ENCODE measurements at places on chromosomes 16 and 17.

- no peak for DNase-seq
Observed at GRCh38 chr17:2705888-2706795, 5.4 kb downstream of the CLUH start.

- DNase-seq = no peak
Observed at GRCh38 chr17:15482476-15482875, 15.1 kb upstream of the CDRT4 start.

- DNase-seq = peak; percentile 86
Observed at GRCh38 chr16:69852815-69853214, 90.7 kb downstream of the WWP2 start.

DNA sequence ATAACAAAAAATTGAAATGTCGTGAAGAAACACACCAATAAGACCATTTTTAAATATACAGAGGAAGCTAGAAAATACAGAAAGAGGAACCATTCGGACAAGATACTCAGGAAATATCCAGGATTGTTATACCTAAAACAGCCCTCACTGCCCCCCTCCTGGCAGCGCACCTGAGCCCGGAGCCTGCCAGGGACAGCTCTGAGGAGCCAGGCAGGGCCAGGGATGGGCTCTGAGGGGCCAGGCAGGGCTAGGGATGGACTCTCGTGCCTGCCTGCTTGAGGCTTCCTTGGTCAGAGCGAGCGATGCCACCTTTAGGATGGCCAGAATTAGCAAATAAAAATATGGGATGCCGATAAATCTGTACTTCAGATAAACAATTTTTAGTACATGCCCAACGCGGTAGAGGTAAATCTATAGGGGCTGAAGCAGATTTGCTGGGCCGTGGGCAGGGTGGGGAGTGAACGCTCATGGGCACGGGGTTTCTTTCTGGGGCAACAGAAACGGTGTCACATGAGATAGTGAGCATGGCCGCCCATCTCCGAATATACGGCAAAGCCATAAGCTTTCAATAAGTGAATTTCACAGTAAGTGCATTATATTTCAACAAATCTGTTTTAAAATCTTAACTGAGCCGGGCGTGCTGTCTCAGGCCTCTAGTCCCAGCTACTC is 18.2 kb upstream of the CSNK1D start:
- DNase-seq = no peak

DNA sequence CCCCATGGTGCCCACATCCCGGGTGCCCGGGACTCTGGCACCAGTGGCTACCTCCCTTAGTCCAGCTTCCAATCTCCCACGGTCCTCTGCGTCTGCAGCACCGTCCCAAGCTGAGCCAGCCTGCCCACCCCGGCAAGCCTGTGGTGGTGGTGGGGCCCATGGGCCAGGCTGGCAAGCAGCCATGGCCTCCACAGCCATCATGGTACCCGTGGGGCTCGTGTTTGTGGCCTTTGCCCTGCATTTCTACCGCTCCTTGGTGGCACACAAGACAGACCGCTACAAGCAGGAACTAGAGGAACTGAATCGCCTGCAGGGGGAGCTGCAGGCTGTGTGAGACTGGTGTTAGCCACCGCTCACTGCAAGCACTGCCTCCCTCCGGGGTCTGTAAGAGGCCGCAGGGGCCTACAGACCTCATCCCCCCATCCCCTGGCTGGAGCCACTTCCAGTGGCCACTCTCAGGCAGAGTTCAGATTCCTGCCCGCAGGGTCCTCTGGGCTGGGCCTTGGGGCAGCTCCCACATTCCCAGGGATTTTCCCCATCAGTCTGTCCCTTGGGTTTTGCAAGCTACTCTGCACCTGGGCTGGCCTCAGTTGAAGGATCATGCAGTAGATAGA is 3.9 kb upstream of the SETD1A start:
- DNase-seq = peak; percentile 73

DNA sequence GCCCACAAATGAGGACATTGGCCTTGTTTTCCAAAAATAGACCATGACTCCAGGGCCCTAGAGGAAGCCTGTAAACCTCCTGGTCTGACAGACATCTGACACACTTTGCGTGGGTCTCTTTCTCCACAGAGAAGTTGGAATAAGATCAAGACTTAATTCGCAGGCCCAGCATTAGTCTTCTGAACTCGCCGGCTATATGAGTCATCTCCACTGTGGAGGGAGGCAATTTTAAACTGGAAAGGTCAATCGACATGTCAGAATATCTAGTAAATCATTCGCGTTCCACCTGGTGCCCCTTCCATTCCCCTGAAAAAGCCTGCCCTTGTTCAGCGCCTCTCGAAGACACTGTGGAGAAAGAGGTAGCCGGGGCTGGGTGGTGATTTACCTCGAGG is 140.1 kb downstream of the CLEC16A start:
- DNase-seq = no peak

DNA sequence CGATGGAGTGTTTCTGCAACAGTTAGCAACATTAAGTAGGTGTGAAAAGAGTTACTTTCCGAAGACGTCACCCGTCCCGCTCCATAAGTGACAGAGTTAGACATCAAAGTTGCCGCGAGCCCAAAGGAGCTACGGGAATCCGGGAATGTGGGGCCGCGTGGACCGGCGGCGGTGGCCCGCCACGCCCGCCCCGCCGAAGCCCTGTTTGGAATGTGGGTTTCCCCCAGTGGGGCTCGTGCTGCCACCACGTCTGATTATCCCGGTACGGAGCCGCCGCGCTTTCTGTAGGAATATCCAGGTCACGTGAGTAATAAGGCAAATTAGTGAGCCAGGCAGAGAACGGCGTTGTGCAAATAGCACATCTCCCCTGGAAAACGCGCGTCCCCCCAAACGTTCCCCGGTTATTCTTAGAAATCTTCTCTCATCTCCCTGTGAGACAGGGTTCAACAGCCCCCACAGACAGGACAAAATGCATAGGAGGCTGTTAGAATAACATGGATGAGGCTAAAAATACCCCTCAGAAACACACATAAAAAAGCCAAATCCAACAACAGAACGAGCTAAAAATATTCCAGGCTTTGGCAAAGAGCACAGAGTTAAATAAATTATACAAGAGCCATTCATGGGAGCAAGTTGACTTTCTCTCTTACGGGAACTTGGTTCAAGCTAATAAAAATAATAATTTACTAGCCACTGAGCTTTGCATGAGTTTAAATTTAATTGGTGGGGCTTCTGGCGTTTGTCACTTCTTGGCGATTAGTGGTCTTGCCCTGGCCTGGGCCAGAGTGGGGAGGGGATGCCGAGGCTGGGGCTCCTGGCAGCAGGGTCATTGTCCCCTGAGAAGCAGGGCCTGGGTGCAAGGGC is 8.6 kb downstream of the BAHCC1 start:
- DNase-seq = no peak

GRCh38 chr17:70168977-70169708 is at the start of gene KCNJ2:
TSS of gene KCNJ2 (plus strand) at chr17:70169532. CDS start at chr17:70175040, 5,508 bp downstream.
- DNase-seq = peak; percentile 95

DNA sequence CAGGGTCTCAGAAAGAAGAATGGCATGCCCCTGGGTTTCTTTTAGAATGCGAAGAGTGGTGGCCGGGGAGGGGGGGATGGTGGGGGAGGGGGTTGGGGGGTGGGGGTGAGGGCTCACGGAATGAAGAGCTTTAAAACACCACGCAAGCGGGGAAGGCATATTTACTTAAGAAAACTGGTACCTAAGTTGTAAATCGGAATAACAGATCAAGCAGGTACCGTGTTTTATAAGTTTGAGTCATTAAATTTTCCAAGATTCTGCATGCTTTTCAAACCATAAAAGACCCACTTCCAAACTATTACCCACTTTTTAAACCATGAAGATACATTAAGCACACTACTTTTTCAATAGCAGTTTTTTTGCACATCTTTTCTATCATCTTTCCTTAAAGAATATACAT is 130.2 kb downstream of the STX8 start:
- no peak for DNase-seq

GRCh38 chr17:60840456-60840855 is 162.8 kb downstream of the BCAS3 start:
- no peak for DNase-seq

DNA sequence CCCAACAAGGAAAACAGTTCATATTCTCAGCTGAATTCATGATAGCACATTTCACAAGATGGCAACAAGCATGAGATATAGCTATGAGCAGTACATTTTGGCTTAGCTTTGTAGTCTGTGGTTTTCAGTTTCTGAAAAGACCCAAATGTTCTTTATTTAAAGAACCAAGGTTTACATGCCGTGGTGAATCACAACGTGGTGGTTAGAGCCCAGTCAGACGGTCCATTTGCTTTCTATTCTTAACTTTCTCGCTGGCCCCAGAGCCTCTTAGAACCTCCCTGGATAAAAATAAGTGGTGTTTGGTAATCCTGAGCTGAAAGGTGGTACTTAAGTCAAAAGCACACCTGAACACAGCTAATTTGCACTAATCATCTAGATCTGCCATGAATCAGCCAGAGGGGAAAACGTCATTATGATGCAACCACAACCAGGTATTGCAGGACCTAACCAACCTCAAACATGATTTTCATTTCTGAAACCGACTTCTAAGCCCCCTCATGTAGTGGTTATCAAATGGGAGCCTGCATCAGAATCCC is 18.6 kb upstream of the HAPSTR1 start:
- no peak for DNase-seq

GRCh38 chr17:81365148-81365600 is 30.1 kb upstream of the BAHCC1 start:
- no peak for DNase-seq

GRCh38 chr17:43573579-43574321 is 27.6 kb upstream of the ETV4 start:
- no peak for DNase-seq

DNA sequence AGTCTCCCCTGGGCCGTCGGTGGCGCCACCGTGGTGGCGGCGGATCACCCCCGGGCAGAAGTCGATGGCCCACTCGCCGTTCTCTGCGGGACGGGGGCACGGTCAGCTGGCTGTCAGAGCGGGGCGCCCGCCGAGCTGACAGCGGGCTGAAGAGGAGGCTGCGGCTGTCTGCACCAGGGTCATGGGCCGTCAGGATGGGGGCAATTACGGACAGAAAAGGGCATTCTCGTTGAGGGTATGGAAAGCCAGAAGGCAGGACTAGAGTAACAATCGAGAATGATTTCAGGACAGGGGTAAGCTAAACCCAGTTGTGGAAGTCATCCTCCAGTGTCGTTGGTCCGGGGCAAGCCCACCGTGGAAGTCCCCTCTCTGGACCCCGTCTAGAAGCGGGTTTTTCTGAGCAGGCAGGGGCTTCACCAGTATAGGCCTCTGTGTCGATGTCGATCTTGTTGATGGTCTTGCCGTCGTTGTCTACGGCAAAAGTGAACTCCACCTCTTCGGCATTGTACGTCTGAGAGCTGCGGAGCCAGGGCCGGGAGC is 1.7 kb downstream of the CHRNE start:
- DNase-seq = no peak

DNA sequence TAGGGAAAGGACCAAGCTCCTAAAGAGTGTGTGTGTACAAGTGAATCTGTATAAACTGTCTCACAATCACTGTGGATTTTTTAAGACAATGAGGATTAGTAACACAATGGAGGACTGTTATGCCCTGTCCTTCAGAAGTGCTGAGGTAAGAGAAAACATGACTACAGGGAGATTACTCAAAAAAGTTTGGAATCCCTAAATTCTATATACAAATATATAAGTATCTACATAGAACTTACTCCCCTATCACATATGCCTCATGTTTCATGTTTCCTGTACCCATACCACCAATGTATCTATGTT is 81.9 kb downstream of the STH start:
- no peak for DNase-seq

DNA sequence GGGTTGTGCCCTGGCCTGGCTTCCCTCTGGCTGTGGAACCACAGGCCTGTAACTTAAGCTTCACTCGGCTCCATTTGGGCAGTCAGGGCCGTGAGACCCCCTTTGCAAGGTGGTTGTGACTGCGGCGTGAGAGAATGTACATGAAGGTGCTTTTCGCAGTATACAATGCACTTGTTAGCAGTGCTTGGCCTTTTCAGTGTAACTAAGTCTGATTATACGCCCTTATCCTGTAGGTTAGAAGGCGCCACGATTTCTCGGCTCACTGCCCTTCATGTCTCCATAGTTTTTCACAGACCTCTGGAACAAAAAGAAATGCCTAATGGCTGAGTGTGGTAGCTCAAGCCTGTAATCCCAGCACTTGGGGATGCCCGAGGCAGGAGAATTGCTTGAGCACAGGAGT is 13.3 kb downstream of the SAP30BP start:
- no peak for DNase-seq

DNA sequence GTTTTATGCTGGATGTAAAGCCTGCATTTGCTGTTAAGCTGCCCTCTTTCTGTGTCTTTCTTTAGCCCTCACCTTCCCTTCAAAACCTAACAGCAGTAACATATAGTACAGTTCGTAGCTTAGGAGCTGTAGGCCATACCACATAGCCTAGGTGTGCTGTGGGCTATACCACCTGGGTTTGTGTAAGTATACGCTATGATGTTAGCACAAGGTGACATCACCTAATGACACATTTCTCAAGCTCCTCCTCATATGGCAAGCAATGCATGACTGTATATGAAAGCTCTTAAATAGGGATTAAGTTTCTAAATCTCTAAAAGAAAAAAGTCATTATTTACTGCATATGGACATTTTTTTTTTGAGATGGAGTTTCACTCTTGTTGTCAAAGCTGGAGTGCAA is 57.8 kb upstream of the TMEM97 start:
- no peak for DNase-seq

- DNase-seq = no peak
Observed at GRCh38 chr16:10600782-10601443, 20.5 kb upstream of the EMP2 start.

DNA sequence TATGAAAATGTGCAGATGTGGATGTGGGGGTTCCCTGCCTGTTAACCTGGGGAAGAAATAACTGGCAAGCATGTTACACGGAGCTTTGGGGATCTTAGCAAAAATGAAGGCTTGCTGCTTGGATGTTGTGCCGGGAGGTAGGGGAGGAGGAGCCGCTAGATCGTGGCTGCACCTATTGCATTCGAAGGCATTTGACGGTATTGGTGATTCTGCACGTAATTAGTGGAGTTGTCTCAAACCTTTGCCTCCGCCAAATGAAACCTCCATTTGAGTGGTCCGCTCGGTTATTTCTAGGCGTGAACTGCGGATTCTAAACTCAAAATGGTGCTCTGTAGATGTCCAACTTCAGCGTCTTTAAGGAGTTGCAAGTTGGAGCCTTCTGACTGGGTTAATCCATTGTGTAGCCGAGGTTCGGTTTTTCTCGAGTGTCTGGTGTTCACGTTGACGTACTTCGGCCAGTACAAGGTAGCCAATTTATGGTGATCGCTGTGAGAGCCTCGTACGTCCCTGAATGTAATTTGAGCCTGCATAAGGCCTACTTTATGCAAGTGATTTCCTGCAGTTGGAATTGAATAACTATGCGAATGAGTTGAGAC is 1.5 kb downstream of the TNRC6C start:
- DNase-seq = no peak

DNA sequence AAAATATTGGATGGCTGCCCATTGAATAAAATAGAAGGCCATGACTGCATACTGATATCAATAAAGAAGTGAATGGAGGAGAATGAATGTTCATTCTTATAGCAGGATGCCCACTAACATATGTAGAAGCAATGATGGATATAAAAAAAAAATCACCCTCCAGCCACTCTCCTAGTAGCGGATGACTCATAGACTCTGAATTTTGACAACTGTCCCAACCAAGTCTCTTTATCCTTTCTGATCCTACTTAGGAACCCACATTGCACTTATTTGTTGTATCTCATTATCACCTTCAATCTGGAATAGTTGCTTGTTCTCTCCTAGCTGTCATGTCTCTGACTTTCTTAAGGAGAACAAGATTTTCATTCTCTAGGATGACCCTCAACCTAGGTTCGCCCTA is 429.9 kb downstream of the HS3ST3B1 start:
- DNase-seq = no peak

GRCh38 chr17:57391076-57391825 is 134.9 kb downstream of the MSI2 start:
- no peak for DNase-seq

- no peak for DNase-seq
Observed at GRCh38 chr17:48471817-48472410, 41.9 kb upstream of the SKAP1 start.
